ENCODE measurements at places on chromosomes 5 and 9.

DNA sequence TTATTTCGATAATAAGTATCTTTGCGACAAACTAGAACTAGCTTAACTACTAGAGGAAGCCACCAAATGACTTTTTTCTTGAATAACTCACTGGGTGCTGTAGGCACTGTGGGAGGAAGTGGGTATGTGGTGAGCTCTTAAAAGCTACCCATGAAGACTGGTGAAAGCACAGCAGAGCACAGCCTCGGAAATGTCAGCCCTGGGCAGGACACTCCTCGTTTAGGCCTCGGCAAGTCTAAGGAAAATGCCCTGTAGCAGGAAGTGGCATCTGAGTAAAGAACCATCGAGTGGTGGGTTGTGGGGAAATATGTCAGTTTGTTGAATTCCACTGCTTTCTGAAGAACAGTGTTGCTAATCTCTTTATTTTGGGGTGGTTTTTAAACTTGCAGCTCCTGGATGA, 44.0 kb upstream of the NCS1 start:
- DNase-seq = peak; percentile 61

GRCh38 chr5:170105642-170106611, at the start of gene FOXI1:
Gene FOXI1 (plus strand): TSS chr5:170105897. CDS start chr5:170105958, 61 bp downstream.
- no peak for DNase-seq

- DNase-seq = no peak
These were observed 17.9 kb upstream of the NDUFB6 start for GRCh38 chr9:32590898-32591297.

DNA sequence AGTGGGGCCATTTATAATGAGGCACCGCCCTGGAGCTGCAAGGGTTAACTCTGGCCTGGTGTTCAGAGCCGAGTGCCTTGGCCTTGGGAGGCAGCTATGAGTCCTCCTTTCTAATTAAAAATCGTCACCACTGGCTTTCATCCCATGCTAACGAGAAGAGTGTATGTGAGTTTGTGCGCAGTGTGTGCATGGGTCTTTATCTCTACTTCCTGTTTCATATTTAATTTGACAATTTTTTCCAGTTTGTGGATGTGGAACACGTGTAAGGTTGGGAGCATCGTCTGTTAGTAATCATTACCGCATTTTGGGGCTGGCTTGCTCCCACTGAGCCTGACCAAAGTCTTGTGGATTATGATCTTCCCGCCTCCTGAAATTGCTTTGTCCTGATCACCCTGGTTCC, 76.4 kb downstream of the NDFIP1 start:
- no peak for DNase-seq

GRCh38 chr9:15354713-15355112, 47.7 kb upstream of the TTC39B start:
- DNase-seq = no peak

GRCh38 chr9:20562051-20562450, 60.2 kb downstream of the MLLT3 start:
- peak; percentile 36 for DNase-seq

DNA sequence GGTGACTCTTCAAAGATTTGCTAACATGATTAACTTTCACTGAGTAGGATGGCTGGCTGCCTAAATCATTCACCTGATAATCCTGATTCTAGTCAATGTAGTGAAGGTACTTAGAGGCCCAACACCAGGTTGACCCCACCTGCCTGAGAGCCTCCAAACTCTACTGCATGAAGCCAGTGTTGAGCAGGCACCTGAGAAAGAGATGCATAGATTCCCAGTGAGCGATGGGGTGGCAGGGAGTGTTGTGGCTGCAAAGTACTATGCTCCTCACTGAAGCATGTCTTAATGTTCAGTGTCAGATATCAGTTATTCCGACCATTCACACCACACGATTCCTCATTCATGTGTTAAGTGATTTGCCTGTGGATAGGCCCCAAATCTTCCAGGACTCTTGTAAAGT, 804.4 kb downstream of the TLE4 start:
- DNase-seq = no peak

- peak; percentile 11 for DNase-seq
These were observed 36.2 kb upstream of the TTC1 start for GRCh38 chr5:159972538-159973362.

All from CD4-positive, alpha-beta T cell (primary cell).